ENCODE measurements at places on chromosomes 7 and 10.

DNA sequence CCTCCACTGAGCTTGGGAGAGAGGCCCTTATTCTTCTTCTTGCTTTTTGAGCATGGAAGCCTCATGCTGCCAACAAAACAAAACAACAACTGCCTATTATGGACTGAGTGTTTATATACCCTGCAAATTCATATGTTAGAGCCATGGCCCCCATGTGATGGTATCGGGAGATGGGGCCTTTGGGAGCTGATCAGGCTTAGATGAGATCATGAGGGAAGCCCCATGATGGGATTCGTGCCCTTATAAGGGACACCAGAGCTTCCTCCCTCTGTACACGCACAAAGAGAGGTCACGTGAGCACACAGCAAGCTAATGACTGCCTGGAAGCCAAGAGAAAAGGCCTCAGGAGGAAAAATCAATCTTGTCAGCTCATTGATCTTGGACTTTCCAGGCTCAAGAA lies 235.0 kb downstream of the FANK1 start:
- no peak for DNase-seq

DNA sequence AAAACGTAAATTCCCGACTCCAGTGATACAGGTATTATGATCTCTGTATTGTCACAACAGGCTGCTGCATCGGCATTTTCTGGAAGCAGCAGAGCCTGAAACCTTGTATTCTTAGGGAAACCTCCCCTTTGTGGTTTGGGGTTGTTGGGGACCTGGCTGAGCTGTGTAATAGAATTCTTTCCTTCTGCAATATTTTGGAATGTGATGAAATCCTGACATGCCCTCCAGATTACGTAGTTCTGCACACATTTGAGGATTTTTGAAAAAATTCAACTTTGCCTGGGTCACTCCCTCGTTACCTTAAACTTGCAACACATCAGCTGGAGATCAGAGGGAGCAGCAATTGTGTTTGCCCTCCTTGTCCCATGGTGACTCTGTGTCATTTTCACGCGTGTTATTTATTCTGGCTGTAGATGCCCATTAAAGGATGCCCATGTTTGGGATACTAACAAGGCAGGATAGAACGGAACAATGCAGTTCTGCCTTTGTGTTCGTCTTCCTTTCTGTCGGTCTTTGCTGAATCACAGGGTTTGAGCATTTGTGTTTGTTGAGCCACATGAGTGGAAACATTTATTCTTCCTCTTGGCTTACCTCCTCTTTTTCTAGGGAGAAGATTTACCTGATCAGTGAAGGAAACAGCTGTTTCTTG lies 181.7 kb downstream of the TCF7L2 start:
- DNase-seq: no peak

DNA sequence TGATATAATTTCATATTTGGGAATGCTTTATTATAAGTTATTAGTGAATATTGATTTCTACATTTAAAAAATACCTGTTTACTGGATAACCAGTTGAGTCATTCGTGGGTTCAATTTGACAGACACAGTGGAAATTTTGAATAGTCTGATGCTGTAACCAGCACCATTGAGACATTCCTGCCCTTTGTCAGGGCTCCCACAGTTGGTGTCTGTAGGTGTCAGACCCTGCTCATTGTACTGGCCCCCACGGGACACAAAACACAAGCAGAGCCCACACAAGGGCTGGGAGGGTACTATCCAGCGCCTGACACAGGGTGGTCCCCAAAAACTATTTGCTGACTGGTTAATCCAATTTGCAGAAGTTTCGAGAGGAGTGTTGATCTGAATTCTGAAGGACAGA lies 35.9 kb downstream of the EEPD1 start:
- no peak for DNase-seq

GRCh38 chr7:53035499-53036412 lies at the start of gene POM121L12:
Gene POM121L12 (plus strand): TSS chr7:53035633. CDS start chr7:53035672, 39 bp downstream.
- peak; percentile 61 for DNase-seq

GRCh38 chr10:11164803-11165590 lies 147.3 kb downstream of the CELF2 start:
- DNase-seq: peak; percentile 94

GRCh38 chr7:81499262-81500116 lies 270.4 kb downstream of the HGF start:
- no peak for DNase-seq

- DNase-seq: no peak
Measured at GRCh38 chr7:108292541-108292940, 162.4 kb upstream of the LAMB4 start.

- no peak for DNase-seq
Measured at GRCh38 chr7:142790555-142790954, 19.8 kb downstream of the PRSS2 start.

DNA sequence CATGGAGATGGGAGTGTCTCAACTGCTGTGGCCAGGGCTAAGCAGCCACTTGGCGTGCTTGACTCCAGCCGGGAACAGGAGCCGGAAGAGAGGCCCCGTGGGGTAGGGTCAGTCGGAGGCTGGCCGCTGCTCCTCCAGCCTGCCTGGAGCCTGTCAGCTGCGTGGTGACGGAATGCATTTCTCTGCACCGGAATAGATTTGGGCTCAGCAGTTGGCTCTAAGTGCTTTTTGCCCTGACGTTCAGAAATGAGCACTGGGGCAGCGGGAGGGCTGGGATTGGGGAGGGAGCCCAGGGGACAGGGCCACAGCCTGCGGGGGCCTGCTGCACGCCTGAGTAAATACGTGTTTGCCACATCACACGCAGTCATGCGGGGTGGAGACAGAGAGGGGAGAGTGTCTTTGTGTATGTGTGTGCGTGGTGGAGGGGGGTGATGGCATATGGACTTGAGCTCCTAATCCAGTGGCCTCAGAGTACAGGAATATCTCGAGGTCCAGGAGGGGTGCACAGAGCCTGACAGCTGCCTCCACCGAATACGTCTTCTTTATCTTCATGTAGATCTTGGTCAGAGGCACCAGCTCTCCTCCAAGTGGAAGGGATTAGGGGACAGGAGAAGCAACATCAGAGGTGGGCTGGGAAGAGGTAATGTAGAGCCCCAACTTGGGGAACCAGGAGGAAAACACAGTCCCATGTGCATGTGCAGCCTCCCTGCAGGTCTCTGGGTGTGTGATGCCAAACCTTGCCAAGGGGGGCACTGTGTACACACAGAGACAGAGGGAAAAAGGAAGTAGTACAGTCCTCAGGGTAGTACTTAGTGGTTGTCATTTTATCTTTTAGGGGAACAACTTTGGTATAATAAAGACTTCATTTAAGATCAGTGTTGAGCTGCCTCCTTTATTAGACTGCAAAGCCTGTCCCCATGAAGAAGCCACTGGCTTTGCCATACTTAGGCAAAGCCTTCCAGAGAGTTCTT lies 151.4 kb downstream of the CDH23 start:
- no peak for DNase-seq

GRCh38 chr10:76309070-76309469 lies 877.6 kb downstream of the LRMDA start:
- no peak for DNase-seq

DNA sequence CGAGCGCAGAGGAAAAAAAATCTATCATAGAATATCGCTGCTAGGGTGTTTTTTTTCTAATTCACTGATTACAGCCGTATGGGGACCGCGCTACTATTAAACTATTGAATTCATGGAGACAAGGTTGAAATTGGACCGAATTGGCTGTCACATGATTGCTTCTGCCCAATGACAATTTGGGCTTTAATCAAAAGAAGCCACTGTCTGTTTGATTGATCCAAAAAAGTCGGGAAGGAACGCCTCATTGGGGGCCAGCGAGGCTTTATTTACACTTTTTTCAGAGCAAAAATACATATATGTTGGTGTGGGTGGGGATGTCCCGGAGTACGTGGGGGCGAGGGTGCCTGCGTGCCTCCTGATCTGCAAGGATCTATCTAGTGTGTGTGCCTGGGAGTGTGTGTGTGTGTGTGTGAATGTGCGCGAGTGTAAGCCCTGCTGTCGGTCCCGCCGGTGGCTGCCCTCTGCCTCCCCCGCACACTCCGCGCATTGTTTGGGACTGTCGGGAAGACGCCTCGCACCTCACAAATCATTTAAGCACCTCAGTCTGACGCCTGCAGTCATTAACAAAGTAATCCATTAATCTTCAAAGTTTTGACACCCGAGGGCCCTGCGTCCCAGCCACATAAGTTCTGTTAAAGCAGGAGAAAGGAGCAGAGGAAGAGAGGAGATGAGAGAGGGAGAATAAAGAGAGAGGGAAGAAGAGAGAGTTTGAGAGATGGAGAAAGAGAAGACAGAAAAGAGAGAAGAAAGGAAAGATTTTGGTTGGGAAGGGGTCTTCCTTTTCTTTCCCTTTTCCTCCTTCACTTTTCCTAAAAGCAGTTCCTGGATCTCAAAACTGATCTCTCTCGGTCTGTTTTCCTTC lies at the start of gene HOXA2:
Gene HOXA2 (minus strand): TSS at position 103 of the 862 bp plus-strand sequence. CDS start 183 bp downstream, outside the sequence.
- no peak for DNase-seq

- DNase-seq: no peak
Measured at GRCh38 chr7:14836571-14837189, 65.9 kb downstream of the DGKB start.

DNA sequence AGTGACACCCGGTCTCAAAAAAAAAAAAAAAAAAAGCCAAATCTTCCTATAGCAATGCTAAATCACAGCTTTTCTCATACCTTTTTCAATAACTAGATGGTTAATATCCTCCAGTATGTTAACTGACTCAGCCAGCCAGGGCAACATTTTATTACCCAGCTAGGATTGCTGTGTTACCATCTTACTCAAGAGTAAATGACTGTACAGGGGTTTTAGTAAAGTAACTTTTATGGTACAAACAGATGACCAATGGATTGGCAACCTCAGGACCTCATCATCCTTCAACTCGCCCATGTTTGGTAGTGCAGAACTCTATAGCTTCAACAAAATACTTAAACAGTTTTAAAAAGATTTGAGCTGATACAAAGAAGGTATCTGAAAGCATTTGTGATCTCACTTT lies 59.5 kb downstream of the HBP1 start:
- no peak for DNase-seq

- DNase-seq: no peak
Measured at GRCh38 chr7:152858761-152859160, 99.2 kb downstream of the ACTR3B start.

DNA sequence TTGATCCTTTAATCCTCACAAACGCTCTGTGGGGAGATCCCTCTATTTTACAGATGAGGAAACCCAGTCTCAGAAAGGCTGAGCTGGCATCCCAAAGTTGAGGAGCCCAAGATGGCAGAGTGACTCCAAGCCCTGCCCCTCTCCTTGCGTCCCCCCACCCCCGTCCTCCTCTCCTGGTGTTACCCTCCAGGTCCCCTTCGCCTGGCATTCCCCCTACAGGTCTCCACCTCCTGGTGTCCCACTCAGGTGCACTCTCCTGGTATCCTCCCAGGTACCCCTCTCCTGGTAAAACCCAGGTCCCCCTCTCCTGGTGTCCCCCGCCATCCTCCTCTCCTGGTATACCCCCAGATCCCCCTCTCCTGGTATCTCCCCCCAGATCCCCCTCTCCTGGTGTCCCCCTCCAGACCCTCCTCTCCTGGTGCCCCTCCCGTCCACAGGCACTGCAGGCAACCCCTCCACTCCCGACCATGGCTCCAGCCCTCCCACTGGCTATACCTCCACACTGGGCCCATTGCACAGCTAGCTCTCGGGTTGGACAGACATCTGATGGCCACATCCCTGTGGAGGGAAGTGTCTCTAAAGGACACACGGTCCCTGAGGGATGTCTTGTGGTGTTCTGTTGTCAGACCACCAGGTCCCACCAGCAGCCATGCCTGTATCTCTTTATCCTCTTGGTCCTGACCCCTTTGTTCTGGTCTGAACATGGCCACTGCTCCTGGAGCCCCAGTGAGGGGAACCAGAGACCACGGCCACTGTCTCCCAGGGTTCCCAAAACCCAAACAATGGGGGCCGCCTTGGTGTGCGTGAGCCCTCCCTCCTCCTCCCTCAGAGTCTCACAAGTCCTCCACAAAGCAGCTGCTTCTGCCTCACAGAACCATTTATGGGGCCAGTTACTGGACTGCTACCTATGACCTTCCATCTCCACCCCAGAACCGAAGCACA lies 37.2 kb downstream of the CALML3 start:
- peak; percentile 55 for DNase-seq

- no peak for DNase-seq
Measured at GRCh38 chr10:73060738-73061635, 35.7 kb downstream of the P4HA1 start.

DNA sequence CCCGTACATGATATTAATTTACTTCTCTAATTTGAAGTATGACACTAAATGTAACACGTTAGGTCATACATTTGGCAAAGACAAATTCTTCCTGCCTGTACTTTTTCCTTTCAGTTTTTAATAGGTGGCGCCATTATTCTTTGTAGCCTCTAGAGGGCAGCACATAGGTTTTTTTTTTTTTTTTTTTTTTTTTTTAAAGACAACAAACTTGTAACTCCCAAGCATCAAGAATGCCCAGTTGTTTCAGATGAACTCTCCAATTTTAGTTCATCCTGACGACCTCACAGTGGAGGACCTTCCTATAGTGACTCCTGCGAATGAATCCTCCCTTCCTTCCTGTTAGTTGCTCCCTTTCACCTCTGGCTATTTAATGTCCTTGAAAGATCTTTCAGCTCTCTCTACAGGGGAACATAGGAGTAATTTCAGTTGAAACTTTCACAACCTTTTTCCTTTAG lies 139.3 kb upstream of the HDAC9 start:
- DNase-seq: no peak

DNA sequence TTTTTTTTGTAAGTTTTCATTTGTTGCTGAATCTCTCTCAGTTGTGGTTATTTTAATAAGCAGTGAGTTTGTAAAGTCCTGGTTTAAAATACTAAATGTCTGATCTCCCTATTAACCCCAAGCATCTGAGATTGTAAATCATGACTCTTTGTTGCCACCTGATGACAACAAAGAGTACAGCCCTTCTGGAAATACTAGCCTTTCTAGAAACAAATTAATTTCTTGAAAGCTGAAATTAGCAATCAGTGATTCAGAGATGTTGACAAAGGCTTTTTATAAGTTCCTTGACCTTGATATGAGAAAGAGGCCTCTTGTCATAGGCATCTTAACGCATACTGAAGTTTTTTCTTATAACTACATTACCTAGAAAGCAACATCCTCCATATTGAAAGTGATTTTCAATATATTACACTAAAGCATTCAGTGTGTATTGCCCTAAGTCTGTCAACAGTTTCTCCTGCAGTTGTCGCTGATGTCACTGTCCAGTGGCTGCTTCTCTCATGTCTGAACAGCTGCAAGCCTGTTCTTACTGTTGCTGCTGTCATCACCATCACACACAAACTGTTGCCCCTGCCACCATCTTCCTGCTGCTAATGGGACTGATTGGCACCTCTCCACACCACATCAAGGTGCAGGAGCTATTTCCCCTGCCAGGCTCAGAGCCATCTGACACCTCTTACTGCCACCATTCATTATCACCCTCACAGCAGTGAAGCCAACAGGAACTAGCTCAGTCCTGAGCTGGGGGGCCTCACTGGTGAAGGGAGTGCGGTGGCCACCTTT lies 95.1 kb upstream of the LRGUK start:
- DNase-seq: no peak

DNA sequence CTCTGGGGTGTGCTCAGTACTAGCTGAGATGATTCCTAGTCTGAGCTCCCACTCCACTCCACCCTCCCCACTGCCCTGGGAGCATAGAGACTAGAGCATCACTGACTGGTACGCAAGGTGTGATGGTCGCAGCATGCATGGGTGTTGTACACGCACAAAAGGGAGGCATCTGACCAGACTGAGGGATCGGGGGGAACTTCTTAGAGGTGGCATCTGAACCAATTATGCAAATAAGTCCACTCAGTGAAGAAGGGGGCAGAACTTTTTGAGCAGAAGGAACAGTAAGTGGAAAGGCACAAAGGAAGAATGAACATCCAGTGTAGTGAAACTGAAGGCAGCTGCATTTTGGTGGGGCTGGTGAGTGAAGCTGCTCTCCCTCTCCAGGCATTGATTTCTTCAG lies 25.5 kb downstream of the PDSS1 start:
- DNase-seq: no peak

Data from spleen (tissue), 13 donors.